Foreskin melanocyte (primary cell): ENCODE measurements at places on chromosomes 2 and 18.
A peak's percentile ranks its signal among the peaks of the same experiment; 100 is the strongest.

- DNase-seq: peak; percentile 70
Measured at GRCh38 chr2:215657844-215658243, 222.0 kb upstream of the FN1 start.

GRCh38 chr2:130393318-130393910 is 37.6 kb downstream of the PTPN18 start:
- no peak for DNase-seq

DNA sequence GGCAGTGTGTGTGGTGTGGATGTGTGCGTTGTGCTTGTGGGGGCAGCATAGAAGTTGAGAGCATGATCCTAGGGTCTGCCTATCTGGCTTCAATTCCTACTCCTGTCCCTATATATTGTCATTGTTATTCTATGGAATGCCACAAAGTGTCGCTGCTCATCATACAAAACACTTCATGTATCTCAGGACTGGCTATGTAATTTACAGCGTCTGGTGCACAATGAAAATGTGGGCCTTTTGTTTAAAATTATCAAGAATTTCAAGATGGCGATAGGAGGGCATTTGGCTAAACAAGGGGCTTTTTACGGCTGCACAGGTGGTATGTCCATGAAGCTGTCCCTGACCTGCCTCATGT is 3.4 kb downstream of the SERPINB2 start:
- peak; percentile 11 for DNase-seq

DNA sequence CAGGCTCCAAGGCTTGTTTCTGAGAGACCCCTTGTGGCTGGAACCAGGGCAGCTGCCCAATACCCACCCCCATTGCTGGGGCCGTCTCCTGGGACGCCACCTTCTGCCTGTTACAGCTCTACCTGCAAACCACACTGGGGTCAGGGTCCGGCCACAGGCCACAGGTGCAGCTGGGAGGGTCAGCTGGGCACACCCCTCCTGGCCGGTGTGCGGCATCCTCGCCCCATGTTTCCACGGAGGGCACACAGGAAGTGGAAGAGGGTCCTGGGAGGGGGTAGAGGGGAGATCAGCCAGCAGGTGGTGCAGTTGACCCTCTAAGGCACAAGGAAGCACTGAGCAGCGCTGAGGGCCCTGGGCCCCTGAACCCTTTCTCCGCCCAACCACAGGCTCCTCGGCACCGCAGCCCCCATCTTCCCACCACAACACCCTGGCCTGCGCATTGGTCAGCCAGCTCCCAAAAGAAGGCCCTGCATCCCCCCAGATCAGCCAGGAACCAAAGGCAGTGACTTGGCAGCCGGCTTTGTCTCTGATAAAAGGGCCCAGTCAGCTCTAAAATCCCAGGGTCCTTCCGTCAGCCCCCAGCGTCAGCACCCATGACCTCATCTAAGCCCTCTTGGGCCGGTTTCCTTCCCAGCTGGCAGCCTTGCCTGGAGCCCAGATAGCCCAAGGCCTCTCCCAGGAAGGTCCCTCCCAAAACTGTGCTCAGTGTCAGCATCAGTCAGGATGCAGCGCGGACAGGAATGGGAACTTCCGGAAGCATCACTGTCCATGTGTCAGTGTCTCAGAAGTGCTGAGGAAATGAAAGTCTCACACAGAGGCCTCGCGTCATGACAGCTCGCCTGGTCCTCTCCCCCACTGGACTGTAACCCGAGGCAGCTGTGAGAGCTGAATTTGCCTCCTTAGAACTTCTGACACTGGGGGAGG is 1.7 kb downstream of the ERFE start:
- DNase-seq: no peak

DNA sequence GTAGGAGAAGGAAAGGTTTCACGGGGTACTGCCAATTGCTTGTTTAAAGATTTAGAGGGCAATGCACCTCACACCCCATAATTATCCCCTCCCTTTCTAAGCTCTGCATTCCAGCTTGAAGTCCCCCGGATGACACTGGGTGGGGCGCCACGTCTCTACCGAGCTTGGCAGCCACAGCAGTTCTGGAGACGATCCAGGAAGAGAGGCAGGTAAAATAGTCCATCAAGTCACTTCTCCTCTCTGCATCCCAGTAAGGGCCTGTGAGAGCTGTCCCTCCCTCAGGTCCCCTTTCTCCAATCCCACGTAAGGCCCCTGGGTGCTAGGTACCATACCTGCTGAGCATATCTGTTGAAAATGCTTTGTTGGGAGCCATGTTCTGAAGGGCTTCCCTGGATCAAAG is 65.7 kb downstream of the CAPN13 start:
- no peak for DNase-seq

DNA sequence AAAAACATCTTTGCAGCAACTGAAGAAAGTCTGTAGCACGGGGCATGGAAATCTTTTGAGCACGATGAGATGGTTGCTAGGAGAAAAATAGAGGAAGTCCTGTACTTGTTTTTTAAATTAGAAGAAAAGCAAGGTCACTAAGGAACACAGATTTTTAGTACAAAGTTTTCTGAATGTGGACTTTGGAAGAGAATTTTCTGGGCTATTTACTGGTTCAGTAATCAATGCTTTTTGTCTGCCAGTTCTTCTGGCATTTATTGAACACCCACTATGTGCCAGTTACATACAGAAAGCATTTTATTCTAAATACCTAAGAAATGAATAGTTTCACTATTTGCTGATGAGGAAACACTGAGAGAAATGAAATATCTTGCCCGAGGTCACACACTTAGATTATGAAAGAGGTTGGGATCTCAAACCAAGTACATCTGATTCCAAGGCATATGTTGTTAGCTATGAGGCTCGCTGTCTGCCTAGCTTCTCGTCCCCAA is 15.6 kb upstream of the MAP3K20 start:
- no peak for DNase-seq

DNA sequence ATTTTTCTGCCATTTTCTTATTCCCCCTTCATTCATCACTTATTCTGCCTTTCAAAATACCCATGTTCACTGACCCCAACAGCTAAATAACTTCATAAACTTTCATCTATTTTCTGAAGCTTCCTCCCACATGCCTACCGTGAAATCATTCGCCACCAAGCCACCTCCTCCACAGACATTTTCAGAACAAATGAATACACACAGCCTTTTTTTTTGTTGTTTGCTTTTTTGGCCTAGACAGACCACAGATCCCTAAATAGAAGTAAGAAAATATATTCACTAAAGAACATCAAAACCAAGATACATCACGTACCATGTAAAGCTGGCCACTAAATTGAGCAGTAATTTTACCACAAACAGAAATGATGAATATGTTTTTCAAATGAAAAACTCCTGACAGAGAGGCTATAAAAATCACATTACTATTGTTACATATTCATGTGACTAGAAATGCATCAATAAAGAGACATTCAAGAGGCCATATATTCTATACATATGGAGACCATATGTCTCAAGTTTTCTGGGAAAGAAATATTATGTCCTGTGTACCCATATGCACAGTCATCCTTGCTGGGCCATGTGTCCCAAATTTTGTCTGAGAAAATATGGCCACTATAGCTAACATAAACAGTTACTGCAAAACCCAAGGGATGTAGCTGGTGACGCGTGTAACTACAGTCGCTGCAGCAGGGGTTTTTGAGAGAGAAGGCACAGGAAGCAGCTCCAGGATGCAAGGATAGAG is 200.3 kb downstream of the FBXO15 start:
- DNase-seq: peak; percentile 31

DNA sequence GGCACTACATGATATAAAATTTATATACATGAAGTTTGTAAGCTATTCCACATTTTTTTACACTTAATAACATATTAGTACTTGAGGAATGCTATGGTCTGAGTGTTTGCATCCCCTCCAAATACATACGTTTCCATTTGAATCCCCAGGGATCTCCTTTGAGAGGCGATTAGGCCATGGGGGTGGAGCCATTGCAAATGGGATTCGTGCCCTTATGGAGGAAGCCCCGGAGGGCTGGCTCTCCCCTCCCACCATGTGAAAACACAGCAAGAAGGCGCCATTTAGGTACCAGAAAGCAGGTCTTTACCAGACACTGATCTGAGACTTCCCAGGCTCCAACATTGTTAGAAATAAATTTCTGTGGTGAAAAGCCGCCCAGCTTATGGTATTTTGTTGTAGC is 20.8 kb upstream of the MBP start:
- DNase-seq: no peak

- DNase-seq: no peak
Measured at GRCh38 chr2:29011418-29012060, 30.4 kb downstream of the TOGARAM2 start.

GRCh38 chr18:25349926-25350487 is 2.0 kb downstream of the ZNF521 start:
- DNase-seq: no peak

GRCh38 chr2:117856415-117857210 is 42.1 kb downstream of the DDX18 start:
- DNase-seq: peak; percentile 63
